ENCODE measurements at places on chromosomes 16 and 17.

DNA sequence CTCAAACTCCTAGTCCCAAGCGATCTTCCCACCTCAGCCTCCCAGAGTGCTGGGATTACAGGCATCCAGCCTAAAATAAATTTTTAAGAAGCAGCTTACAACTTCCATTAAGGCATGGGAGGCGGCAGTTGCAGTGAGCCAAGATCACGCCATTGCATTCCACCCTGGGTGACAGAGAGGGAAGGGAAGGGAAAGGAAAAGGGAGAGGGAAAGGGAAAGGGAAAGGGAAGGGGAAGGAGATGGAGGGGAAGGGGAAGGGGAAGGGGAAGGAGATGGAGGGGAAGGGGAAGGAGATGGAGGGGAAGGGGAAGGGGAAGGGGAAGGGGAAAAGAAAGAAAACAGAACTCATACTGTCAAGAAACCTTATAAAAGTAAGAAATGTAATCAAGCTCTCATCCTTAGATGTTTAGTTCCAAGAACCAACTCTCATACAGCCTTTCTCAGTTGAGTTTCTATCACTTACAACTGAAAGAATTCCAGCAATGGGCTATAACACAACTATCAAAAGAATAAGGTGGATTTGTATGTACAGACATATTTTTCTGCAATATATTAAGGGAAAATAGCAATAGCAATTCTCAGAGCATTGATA is 43.1 kb downstream of the SHCBP1 start:
- no peak for DNase-seq

GRCh38 chr16:86145669-86146068 is 246.7 kb downstream of the IRF8 start:
- DNase-seq, result no peak

DNA sequence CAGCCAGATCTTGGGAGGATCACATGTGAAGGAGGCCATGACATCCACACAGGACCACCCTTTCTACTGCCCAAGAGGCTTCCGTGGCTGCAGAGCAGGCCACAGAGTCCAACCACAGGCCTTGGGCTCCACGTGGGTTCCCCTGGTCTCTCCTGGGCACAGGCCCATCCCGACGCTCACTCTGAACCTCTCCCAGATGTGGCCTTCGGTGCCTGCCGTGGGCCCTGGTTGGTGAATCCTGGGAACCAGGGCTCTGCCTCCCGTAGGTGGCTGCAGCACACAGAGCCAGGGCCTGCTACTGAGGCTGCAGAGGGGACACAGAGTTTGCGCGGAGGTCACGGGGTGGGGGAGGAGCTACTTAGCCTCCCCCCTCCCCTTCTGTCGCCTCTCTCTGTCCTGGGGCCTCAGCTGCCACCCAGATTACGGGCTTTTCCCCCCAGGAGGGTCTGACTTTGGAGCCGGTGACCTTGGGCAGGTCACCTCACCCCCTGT is 55.3 kb downstream of the ZFPM1 start:
- DNase-seq, result no peak

- no peak for DNase-seq
Observed at GRCh38 chr17:81511804-81512561, 616 bp downstream of the ACTG1 start.

DNA sequence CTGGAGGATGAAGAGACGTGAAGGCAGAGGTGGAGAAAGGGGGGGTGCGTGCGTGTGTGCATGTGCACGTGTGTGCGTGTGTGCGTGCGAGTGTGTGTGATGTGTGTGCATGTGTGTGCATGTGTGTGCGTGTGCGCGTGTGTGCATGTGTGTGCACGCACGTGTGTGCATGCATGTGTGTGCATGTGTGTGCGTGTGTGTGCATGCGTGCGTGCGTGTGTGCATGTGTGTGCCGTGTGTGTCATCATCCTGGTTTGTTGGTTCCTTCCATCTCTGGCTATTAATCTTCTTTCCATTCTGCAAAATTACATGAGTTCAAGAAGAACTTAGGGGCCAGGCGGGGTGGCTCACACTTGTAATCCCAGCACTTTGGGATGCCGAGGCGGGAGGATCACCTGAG is 17.0 kb upstream of the RPL38 start:
- DNase-seq, result no peak

GRCh38 chr16:55527885-55528284 is 19.0 kb downstream of the LPCAT2 start:
- no peak for DNase-seq

DNA sequence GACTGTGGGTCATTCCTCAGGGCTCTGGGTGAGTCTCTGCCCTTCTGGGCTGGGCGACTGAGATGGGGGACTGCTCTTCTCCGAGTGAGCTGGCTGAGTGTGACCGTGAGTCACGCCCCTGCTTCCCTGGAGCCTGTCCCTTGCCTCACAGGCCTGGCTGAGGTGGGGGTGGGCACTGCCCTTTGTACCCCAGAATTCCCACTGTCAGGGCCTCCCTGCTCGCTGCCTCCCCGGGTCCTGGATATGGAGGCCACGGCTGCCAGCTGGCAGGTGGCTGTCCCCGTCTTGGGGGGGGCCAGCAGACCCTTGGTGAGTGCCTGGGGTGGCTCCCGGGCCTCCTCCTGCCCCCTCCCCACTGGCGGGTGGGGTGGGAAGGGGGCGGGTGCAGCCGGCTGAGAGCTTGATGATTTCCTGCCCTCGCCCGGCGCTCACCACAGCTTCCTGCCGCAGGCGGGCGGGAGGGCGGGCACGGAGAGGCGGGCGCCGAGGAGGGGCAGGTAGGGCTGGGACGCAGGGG is at the start of gene LAT:
Gene LAT (plus strand): TSS at position 434 of the 517 bp plus-strand sequence. CDS start 366 bp downstream, outside the sequence.
- DNase-seq, result no peak

GRCh38 chr17:71966055-71966454 is 154.8 kb upstream of the SOX9 start:
- DNase-seq, result no peak

- no peak for DNase-seq
Observed at GRCh38 chr16:30561089-30561816, 3.1 kb upstream of the ZNF764 start.

GRCh38 chr16:81242977-81243618 is 4.6 kb downstream of the BCO1 start:
- DNase-seq, result no peak

DNA sequence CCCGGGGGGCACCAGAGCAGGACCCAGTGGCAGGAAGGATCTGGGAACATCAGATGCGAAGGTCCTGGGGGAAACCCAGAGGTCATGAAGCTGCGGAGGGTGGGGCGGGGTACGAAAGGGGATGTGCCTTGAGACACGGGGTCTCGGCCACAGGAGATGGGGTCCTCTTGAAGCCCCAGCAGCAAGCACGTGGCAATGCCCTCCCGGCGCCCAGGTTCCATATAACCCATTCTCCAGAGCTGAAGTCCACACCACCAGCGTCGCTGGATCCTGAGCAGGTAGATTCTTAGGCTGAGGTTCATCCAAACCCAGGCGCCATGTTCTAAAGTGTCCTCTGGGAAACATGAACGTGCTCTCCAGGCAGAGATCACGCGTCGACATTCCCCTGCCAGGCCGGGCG is 20.9 kb downstream of the PIEZO1 start:
- DNase-seq, result no peak

DNA sequence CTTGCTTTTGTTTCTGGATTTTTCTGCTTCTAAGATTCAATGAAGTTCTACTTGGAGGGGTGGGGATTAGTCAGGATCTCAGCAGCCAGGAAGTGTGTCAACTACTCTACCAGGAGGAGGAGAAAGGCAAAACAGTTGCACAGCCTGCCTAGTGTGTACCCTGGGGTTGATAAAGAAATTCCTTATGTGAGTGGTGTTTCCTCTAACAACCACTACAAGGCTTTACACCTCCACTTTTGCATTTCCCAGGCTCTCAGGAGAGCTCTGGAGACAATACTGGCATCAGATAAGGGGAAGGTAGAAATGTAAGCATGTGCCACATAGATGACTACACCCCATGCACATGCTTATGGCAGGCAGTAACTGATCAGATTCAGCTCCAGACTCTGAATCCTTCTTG is 174.6 kb downstream of the TOX3 start:
- DNase-seq, result no peak

- no peak for DNase-seq
Observed at GRCh38 chr17:9009096-9009495, 12.2 kb upstream of the NTN1 start.

- no peak for DNase-seq
Observed at GRCh38 chr16:261031-261691, 14.6 kb downstream of the RGS11 start.

DNA sequence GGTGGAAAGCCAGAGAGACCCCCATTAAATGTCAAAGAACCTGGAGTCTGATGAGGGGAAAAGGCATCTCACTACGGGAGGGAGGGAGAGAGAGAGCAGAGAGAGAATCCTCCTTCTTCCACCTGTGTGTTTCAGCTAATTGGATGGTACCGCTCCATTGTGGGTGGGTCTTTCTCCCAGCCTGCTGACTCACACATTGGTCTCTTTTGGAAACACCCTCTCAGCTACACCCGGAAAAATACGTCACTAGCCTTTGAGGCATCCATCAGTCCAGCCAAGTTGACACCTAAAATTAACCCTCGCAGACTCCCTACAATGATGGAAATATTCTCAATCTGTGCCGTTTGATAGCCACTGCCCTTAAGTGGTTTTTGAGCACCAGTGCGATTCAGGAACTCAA is 100.4 kb downstream of the ELAC2 start:
- no peak for DNase-seq

DNA sequence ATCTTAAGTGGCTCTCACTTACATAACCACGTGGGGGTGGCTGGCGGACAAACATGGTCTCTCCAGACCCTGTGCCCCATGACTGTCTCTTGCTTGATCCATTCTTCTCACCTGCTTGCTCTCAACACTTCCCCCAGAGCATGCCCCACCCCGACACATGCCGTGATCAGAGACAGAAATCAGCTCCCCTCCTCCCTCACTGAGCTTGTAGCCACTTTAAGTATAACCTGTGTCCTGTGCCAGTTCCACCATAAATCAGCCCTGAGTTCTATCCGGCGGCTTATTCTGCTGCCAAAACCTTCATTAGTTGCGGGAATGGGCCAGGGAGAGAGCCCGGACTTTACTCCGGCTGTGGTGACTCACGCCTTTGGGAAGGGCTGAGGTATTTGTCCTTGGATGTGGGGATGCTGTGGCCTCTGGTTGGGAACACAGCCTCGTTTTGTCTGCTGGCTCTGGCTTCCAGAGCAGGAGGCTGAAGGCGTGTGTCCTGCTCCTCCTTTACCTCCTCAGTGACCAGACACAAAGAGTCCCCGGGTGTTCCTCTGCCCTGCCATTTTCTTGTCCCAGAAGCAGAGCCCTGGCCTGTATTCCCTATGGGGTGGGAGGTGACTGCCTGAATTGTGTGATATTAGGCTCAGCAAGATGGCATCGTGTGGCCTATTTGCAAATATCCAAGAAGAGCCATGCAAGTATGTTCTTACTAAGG is 21.1 kb downstream of the ANKRD40 start:
- DNase-seq, result no peak

DNA sequence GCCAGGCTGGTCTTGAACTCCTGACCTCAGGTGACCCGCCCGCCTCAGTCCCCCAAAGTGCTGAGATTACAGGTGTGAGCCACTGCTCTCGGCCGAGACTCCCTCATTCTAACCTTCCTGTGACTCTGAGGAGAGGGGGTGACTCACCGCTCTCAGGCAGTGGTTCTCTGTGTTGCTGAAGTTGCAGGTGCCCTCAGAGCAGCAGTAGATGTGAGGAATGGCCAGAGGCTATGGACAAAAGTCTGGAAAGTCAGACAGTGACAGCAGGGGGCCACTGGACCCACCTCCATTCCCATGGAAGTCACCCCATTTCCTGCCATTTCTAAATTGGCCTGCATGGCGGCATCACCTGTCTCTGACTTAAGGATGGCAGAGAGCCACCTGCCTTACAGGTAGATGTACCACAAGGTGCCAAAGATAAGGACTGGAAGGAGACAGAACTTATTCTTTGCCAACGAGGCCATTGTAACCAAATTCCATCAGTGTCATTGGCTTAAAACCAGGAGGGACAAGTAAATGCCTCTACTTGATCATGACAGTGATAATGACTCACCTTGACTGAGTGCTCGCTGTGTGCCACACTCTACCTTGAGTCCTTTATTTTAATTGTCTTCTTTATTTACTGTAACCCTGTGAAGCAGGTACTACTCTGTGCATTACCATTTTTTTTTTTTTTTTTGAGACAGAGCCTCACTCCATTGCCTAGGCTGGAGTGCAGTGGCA is 15.3 kb upstream of the CNOT1 start:
- no peak for DNase-seq

DNA sequence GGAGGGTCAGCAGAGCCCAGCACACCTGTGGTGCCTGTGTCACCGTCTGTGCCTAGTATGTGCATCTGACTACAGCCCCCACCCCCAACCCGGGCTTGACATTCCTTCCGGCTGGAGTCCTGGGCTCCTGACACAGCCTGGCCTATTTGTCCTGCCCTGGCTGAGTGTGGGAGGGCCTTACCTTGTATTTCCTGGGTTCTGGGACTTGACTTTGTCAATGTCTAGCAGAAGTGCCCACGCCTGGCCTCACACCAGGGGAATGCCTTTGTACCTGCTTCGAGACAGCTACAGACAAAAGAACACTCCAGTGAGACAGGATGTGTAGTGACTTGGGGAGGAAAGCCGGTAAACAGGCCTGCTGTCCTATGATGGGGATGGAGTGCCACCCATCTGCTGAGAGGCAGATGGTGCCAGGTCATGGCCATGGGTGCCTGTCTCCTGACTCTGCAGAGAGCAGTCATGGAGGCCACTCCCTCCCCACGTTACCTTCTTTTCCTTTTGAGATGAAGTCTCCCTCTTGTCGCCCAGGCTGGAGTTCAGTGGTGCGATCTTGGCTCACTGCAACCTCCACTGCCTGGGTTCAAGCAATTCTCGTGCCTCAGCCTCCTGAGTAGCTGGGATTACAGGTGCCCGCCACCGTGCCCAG is 42.8 kb downstream of the TNFRSF13B start:
- DNase-seq, result no peak

GRCh38 chr16:67648088-67648763 is 3.3 kb downstream of the CARMIL2 start:
- no peak for DNase-seq

- DNase-seq, result peak; percentile 70
Observed at GRCh38 chr17:50055426-50056216, at the start of gene ITGA3. Gene ITGA3 (plus strand): TSS chr17:50056110. CDS start chr17:50056440, 330 bp downstream.

- no peak for DNase-seq
Observed at GRCh38 chr17:16455997-16456741, 35.8 kb downstream of the LRRC75A start.

DNA sequence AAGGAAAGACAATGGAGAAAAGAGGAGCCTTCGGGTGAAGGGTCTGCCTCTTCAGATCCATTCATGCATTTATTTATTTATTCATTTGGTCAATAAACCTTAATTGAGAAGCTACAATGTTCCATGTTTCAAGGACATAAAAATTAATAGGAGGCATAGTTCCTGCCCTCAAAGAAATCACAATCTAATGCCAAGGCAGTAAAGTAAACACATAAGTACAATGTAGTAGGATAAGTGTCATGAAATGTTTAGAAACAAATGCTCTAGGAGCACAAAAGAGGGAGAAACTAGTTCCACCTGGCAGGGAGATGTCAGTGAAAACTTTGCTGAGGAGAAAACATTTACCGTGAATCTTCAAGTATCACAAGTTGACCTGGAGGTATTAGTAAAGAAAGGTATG is 103.5 kb upstream of the NOG start:
- no peak for DNase-seq

Data from amygdala (tissue), 56 donors.